Suprapubic skin (tissue), 4 donors: ENCODE measurements at places on chromosomes 5 and 9. TPM values are rescaled to one million over a fixed set of nuclear protein-coding genes. Genes with fewer than 3 reads are reported as not detected.

GRCh38 chr9:130446101-130446861, 1.5 kb downstream of the ASS1 start:
- peak overlapping the region; percentile 79 for H3K27ac ChIP-seq
- no peaks in the 10 kb centered on the region for H3K36me3 ChIP-seq
- H3K27me3 ChIP-seq: peaks cover 5% of the 10 kb centered on the region
- no peak for DNase-seq

GRCh38 chr5:132258102-132259068, 889 bp downstream of the PDLIM4 start:
- peak overlapping the region; percentile 91 for H3K27ac ChIP-seq
- peaks cover 10% of the 10 kb centered on the region for H3K36me3 ChIP-seq
- DNase-seq: peak; percentile 84
- peak overlapping the region; percentile 60 for H3K4me3 ChIP-seq
- no peaks in the 10 kb centered on the region for H3K27me3 ChIP-seq

GRCh38 chr9:116937361-116937760, 250.3 kb downstream of the TRIM32 start:
- no peak overlapping the region for H3K4me3 ChIP-seq
- H3K27me3 ChIP-seq: no peaks in the 10 kb centered on the region
- H3K4me1 ChIP-seq: no peaks in the 10 kb centered on the region
- H3K36me3 ChIP-seq: no peaks in the 10 kb centered on the region
- no peak for DNase-seq

DNA sequence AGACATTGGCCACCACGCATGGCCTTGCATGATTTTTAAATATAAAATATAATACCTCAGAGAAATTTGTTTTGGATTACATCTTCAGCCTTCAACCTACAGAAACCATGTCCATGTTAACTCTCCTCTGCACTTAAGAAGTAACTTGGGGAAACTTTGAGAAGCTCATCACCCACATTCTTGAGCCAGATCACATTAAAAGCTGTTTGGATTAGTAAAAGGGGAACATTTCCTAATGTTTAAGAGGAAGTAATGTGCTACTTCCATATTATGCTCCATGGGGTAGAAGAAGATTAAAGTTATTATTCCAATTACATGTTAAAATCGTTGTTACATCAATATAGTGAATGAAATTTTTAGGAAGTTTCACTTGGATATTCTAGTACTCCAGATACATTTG, 10.4 kb upstream of the CEP120 start:
- H3K4me3 ChIP-seq: no peak overlapping the region
- H3K27ac ChIP-seq: no peak overlapping the region

DNA sequence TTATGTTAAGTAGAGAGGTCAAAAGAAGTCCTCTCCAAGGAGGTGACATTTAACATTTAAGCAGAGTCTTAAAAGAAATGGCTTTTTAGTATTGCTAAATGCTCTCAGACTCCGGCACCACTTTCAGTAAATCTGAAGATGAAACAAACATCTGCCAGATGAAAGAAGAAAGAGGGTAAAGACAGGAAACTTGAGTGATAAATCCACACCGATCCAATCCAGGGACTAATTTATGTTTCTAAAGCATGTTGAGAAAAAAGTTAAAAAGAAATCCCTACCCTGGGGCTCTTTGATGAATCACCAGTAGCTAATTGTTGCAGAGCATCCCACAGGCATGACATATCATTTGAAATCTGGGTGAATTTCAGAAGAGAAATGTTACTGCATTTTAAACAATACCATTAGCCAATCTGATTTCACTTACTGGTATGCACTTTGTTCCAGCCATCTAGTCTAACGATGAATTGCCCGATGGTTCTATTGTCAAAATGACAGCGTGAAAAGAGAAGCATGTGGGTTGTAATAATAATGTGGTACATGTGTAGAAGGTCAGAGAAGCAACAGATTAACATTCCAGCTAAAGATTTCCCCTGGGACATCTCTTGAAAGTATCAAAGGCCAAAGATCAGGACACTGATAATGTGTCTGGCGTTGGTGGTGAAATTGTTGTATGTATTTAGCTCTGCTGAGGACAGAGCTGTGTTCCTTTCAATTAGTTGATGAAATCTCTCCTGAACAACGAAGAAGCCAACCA, 485.7 kb downstream of the CSNK1G3 start:
- no peak overlapping the region for H3K4me3 ChIP-seq
- H3K27me3 ChIP-seq: no peaks in the 10 kb centered on the region
- DNase-seq: no peak
- no peaks in the 10 kb centered on the region for H3K36me3 ChIP-seq
- peaks cover 3% of the 10 kb centered on the region for H3K4me1 ChIP-seq

DNA sequence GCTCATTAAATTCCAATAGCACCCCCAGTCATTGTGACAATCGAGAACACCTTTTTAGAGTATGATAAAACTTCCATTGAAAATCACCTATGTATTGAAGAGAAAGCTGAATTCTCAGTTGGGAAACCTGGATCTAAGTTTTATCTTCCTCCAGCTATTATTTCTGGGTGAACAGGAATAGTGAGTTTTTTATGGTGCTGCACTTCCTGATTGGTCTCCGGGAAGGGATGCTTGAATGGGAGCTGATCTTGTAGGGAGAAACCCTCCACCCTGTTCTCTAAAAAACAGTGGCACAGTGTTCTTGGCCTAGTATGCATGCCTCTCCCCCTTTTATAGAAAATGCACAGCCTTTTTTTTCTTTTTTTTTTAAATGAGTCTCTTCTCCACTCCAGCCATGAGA, 112.2 kb downstream of the ACTBL2 start:
- H3K4me1 ChIP-seq: no peaks in the 10 kb centered on the region
- H3K4me3 ChIP-seq: no peak overlapping the region
- no peaks in the 10 kb centered on the region for H3K27me3 ChIP-seq
- no peak for DNase-seq
- no peaks in the 10 kb centered on the region for H3K36me3 ChIP-seq

GRCh38 chr9:19230355-19231125, at the start of gene DENND4C:
DENND4C (plus strand) TSS chr9:19230693; CDS start chr9:19276175, 45,482 bp downstream.
- peak within 1 kb of the TSS; percentile 99 for H3K4me3 ChIP-seq
- no peaks in the 10 kb centered on the region for H3K27me3 ChIP-seq
- peak within 1 kb of the TSS; percentile 100 for H3K27ac ChIP-seq
- peaks cover 44% of the 10 kb centered on the region for H3K4me1 ChIP-seq
- no peaks in the 10 kb centered on the region for H3K36me3 ChIP-seq

- H3K4me1 ChIP-seq: peaks cover 100% of the 10 kb centered on the region
- no peaks in the 10 kb centered on the region for H3K36me3 ChIP-seq
- H3K27ac ChIP-seq: peak overlapping the region; percentile 90
- DNase-seq: no peak
- H3K27me3 ChIP-seq: no peaks in the 10 kb centered on the region
These were observed 48.7 kb downstream of the RXRA start for GRCh38 chr9:134375011-134375390.

DNA sequence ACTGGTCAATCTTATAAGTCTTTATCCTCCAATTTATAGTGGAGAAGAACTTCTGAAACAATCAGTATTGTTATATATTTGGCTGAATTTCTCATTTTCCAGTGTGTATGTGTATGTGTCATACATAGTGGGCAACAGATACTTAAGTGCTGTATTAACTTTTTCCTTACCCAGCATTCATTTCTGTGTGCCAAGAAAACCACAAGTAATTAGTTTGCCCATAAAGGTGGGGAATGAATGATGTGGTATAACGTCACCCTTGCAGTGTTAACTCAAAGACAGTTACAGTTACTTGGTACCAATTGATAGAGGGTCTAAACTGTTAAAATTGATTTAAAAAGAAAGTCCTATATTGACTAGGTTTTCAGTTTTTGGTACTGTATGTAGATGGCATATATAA, 2.0 kb downstream of the OGN start:
- H3K36me3 ChIP-seq: no peaks in the 10 kb centered on the region
- H3K4me1 ChIP-seq: peaks cover 17% of the 10 kb centered on the region
- H3K27ac ChIP-seq: no peak overlapping the region

DNA sequence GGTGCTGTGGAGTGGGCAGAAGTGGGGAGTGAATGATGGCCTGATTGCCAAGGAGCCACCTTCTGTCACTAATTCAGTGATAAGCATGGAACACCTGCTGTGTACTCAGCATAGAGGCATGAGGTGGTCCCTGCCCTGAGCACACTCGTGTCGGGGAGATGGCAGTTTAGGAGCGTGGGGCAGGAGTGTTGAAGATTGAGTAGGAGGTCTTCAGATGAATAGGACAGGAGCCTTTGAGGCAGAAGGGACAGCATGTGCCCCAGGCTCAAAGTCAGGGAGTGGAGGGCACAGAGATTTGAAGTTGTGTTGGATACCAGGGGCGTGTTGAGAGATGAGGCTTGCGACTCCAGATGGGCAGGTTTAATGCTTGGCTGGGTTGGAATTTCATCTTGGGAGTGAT, 55.0 kb downstream of the ZNF618 start:
- H3K36me3 ChIP-seq: no peaks in the 10 kb centered on the region
- no peak overlapping the region for H3K27ac ChIP-seq
- H3K27me3 ChIP-seq: no peaks in the 10 kb centered on the region

GRCh38 chr9:121646992-121647391, 4.4 kb upstream of the DAB2IP start:
- H3K27me3 ChIP-seq: peaks cover 3% of the 10 kb centered on the region
- H3K36me3 ChIP-seq: no peaks in the 10 kb centered on the region
- DNase-seq: no peak
- no peak overlapping the region for H3K4me3 ChIP-seq
- H3K27ac ChIP-seq: no peak overlapping the region
- peaks cover 21% of the 10 kb centered on the region for H3K4me1 ChIP-seq

DNA sequence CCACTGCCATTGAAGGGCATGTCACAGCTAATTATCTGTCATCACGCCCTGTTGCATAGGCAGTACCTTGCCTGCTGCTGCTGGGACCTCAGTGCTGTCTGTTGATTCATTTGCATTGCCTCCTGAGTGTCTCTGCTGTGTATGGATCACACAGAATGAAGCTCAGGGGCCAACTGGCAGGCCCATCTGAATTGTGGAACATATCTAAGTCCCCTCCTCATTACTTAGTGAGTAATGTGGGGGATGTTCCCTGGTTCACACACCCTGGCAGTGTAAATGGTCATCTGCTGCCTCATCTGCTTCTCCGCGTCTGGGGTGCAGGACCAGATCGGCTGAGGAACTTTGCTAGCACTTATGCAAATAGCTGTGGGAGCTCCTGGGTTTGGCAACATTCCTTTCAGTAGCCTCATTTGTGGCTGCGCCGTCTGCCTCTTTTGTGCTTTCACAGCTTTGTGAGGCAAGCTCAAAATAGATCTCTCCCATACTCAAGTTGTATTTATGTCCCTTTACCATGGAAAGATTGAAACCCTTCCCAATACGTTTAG, 25.4 kb downstream of the TYRP1 start:
- H3K27ac ChIP-seq: no peak overlapping the region
- no peaks in the 10 kb centered on the region for H3K36me3 ChIP-seq
- H3K4me1 ChIP-seq: peaks cover 11% of the 10 kb centered on the region
- no peaks in the 10 kb centered on the region for H3K27me3 ChIP-seq
- no peak for DNase-seq

DNA sequence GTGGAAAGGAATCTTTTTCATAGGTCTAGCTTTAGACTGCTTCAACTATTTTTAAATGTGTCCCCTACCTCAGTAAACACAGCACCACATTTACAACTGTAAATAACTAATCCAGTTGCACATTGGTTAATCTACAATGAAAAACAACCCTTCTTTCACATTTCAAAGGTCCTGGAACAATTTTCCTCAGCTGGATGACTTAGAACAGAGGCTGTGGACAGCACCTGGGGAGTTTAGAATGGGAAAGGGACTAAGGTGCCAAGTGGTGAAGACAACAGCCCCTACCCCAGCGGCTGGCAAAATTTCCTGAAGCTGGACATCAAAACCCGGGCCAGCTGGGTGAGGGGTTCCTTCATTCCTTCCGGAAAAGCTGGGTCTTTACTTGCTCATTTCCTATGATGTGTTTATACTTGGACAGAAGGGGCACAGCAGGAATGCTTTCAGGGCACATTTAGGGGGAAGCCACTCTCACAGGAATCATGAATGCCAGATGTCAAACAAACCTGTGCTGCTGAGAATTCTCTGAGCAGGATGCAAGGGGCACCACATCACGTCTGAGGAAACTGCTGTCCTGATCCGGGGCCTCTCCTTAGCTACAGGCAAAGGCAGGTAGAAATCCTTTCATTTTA, 158.3 kb downstream of the NR2F1-AS1 start:
- no peaks in the 10 kb centered on the region for H3K36me3 ChIP-seq
- DNase-seq: no peak
- H3K27ac ChIP-seq: no peak overlapping the region
- H3K27me3 ChIP-seq: no peaks in the 10 kb centered on the region
- peaks cover 13% of the 10 kb centered on the region for H3K4me1 ChIP-seq
- H3K4me3 ChIP-seq: no peak overlapping the region

DNA sequence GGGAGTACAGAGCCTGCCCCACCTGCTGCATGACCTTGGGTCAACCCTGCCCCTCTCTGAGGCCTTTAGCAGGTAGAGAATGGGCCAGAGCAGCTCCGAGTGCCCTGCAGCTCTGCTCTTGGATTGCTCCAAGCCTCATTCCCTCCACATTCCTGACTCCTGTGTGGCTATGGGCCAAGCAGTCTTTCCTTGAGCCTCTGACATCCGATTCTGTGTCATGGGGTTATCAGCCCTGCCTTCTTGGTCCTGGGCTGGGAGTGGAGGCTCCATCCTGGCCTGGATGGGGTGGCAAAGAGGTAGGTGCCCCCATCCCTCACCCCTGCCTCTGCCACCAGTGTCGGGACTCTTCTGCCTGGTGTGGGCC, 13.7 kb downstream of the FPGS start:
- no peak overlapping the region for H3K27ac ChIP-seq
- H3K4me1 ChIP-seq: no peaks in the 10 kb centered on the region
- H3K27me3 ChIP-seq: no peaks in the 10 kb centered on the region
- H3K36me3 ChIP-seq: peaks cover 81% of the 10 kb centered on the region
- no peak for DNase-seq
- no peak overlapping the region for H3K4me3 ChIP-seq

DNA sequence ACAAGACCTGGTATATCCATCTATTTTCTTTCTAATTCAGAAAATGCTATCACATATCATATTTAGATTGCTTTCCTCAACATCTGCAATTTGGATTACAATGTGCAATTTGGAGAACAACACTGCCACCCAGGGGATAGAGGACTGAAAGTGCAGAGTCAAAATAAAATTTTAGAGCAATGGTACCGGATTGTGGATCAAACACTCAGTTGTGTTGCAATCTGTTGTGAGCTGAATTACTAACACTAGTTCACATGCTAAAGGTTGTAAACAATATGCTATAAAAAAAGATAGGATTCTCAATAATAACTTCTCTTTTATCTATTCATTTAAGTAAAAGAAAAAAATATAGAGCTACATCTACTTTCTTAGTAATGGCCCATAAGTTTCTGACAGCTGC, 11.9 kb upstream of the SRFBP1 start:
- H3K36me3 ChIP-seq: no peaks in the 10 kb centered on the region
- DNase-seq: no peak
- no peaks in the 10 kb centered on the region for H3K4me1 ChIP-seq
- no peaks in the 10 kb centered on the region for H3K27me3 ChIP-seq
- H3K27ac ChIP-seq: no peak overlapping the region

GRCh38 chr5:74459984-74460383, 180.5 kb downstream of the ENC1 start:
- H3K4me3 ChIP-seq: no peak overlapping the region
- H3K27me3 ChIP-seq: no peaks in the 10 kb centered on the region
- no peak for DNase-seq
- no peaks in the 10 kb centered on the region for H3K36me3 ChIP-seq

GRCh38 chr5:83149671-83150070, 72.3 kb downstream of the XRCC4 start:
- no peak overlapping the region for H3K4me3 ChIP-seq
- H3K27ac ChIP-seq: no peak overlapping the region
- no peaks in the 10 kb centered on the region for H3K4me1 ChIP-seq
- no peaks in the 10 kb centered on the region for H3K36me3 ChIP-seq

UBAC1 gene
- total RNA-seq: 88.5 TPM

DMRT3 gene
- not detected for total RNA-seq

LHFPL2 gene
- 10.3 TPM for total RNA-seq

SHISAL2B gene
- not detected for total RNA-seq

BRINP1 gene
- not detected for total RNA-seq

PCDHA2 gene
- not detected for total RNA-seq

SPINK4 gene
- not detected for total RNA-seq

BTNL3 gene
- total RNA-seq: not detected

KIAA1958 gene
- total RNA-seq: 18.3 TPM

SPINK1 gene
- 64.5 TPM for total RNA-seq

GABRA6 gene
- total RNA-seq: not detected
